Fibroblast of lung (primary cell): ENCODE measurements at places on chromosomes 3 and 15. TPM values are rescaled to one million over a fixed set of nuclear protein-coding genes. Genes with fewer than 3 reads are reported as not detected.

FBXO40 gene
- not detected in 2 replicates for total RNA-seq

- no peak for DNase-seq
These were observed 12.8 kb downstream of the NXPE3 start for GRCh38 chr3:101791778-101792177.

- no peak for DNase-seq
These were observed 22.2 kb upstream of the BLM start for GRCh38 chr15:90694987-90695386.

DNA sequence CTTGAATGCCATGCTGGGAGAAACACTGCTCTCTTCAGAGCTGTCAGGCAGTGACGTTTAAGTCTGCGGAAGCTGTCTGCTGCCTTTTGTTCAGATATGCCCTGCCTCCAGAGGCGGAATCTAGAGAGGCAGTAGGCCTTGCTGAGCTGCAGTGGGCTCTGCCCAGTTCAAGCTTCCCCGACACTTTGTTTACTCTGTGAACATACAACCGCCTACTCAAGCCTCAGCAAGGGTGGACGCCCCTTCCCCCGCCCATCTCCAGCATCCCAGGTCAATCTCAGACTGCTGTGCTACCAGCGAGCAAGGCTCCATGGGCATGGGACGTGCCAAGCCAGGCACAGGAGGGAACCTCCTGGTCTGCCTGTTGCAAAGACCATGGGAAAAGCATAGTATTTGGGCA, 99.7 kb downstream of the TAFA4 start:
- no peak for DNase-seq

DNA sequence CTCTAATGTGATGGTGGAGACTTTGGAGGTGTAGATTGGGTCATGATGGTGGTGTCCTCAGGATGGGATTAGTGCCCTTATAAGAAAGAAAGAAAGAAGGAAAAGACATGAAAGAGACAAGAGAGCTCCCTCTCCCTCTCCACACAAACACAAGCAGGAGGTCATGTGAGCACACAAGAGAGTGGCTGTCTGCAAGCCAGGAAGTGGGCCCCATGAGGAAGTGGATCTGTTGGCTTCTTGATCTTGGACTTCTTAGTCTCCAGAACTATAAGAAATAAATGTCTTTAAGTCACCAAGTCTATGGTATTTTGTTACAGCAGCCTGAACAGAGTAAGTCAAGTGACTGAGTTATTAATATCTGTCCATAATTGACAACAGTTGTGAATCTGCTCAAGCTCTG, 17.1 kb downstream of the IQCB1 start:
- no peak for DNase-seq

DNA sequence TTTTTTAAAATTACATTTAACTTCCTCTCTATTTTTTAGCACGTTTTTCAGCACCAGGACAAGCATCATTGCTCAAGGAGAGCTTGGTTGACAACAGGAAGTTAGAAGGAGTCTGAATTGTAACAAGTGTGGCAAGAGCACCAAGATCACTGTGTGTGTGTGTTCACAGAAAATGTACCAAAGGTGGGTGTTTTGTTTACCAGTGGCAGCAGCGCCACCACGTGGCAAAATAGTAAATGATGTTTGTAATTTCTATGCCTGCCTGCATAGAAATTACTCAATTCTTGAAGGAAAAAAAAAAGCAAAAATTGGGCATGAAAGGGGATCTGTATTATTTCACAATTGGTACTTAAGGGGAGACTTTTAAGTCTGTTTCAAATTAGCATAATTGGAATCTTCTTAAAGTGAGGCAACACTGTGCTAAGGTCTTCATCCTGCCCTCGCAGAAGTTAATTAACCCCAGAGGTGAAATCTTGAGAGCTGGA, 7.4 kb upstream of the U2SURP start:
- DNase-seq, result peak; percentile 52

DNA sequence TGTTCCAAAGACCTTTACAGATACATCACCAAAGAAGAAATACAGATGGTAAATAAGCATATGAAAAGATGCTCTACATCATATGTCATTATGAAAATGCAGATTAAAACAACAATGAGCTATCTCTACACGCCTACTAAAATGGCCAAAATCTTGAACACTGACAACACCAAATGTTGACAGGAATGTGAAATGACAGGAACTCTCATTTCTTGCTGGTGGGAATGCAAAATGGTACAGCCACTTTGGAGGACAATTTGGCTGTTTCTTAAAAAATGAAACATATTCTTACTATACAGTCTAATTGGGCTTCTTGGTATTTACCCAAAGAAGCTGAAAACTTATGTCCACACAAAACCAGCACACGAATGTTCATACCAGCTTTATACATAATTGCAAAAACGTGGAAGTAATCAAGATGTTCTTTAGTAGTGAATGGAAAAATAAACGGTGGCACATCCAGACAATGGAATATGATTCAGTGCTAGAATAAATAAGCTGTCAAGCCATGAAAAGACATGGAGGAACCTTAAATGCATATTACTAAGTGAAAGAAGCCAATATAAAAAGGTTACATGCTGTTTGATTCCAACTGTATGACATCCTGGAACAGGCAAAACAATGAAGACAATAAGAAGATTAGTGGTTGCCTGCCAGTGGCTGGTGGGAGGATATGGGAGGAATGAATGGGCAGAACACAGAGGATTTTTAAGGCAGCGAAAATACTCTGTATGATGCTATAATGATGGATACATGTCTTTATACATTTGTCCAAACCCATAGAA, 81.3 kb upstream of the NEDD4 start:
- DNase-seq, result no peak

- no peak for DNase-seq
These were observed 223.8 kb upstream of the PRICKLE2 start for GRCh38 chr3:64449026-64449425.

- no peak for DNase-seq
These were observed 414.3 kb downstream of the RBMS3 start for GRCh38 chr3:29695201-29695600.
